ENCODE measurements at places on chromosomes 5 and 9. TPM values are rescaled to one million over a fixed set of nuclear protein-coding genes. Genes with fewer than 3 reads are reported as not detected.

The SYK gene
- total RNA-seq, result 12.4 TPM

The FSD1L gene
- total RNA-seq, result 10.8 TPM

The SLC1A3 gene
- total RNA-seq, result 8.3 TPM

The SLC22A4 gene
- total RNA-seq, result 7.3 TPM

DNA sequence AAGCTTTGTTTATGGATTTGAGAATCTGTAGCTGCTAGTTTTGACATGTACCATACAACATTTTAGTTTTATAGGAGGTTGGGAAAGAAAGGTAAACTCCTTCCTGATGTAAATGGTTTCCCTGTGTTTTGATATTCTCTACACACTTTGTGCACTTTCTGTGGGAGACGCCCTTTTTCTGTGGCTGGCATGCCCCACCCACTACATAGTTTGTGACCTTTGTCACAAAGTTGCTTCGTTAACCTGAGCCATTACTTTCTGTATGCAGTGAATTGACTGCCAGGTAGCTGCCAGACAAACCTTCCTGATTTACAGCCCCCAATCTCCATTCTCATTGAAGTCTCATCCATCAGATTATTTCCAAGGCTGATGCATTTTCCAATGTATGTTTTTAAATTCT is 90.6 kb downstream of the NLN start:
- DNase-seq, result peak; percentile 64

DNA sequence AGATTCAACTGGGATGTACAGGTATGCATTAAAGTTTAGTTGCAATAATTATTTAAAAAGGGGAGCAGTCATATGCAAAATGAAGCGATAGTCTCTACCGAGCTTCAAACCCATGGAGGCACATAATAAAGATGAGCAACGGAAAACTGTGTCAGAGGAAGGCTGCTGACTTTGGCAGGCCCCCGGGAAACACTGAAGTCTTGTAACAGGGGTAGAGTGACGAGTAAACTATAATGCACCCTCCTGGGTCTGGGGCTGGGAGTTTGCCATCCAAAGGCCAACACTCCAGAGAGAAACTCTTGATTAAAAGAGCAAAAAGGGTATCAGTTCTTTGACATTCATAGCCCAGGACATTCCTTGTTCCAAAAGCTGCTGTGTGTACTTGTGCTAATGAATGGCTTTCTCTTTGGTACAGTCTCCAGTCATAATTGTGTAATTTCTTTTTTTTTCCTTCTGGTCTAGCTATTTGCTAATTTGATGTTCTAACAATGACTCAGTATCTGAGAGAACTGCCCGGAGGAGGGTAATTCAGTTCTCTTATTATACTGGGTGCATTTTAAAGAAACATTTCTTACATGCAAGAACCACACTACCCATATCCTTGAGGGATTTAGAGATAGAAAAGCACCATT is 59.2 kb downstream of the TNC start:
- DNase-seq, result peak; percentile 90

DNA sequence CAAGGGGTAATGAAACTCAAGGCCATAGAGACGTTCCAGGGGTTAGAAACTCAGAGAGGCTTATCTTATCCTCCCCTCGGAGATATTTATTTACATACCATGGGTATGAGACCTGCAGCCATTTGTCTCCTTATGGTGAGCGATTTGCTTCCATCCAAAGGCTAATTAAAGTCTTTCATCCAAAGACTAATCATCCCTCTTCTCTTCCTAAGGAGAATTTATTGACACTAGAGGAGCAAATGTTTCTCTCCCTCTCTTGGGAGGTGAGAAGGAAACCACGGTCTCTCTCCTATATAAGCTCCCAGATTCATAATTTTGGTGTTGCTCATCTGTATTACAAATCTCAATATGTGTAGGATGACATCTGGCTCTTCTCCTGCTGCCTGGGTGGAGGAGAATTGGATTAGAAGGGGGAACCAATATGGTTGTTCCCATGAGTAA is 31.0 kb upstream of the RPS23 start:
- DNase-seq, result no peak

- peak; percentile 99 for DNase-seq
Observed at GRCh38 chr9:108049026-108049607, 559.5 kb upstream of the KLF4 start.

All from mammary epithelial cell (primary cell).